ENCODE measurements at places on chromosomes 12 and 14.

- DNase-seq: no peak
These were observed 2.1 kb downstream of the VRTN start for GRCh38 chr14:74350211-74350927.

- no peak for DNase-seq
These were observed 22.7 kb downstream of the WIF1 start for GRCh38 chr12:65098364-65098763.

DNA sequence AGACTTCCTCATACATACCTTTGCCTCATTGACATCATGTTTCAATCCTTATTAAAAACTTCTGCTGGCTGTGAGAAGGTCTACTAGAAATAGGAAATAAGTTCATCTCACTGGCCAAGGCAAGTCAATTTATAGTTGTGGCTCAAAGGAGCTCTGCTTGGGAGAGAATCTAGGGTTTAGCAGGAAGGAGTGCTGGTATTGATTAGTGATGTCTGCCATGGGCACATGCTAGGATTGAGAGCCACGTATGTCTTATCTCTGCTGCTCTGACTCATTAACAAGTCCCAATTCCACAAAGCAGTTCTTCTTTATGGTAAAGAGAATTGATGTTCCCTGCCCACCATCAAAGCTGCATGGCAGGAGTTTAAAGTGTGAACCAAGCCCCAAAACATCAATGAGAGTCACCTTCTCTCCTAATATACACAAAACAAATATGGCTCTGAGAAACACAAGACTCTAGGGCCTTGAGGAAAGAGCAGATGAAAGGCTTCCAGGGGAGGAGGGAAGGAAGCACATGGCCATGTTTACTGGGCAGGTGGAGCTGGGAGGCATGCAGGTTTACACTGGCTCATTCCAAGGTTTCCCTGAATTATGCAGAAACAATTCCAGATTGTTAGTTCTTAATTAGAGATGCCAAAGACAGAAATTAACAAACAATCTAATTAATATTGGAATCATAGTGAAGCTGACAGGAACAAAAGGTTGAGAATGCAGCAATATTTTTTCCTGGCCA is 931.9 kb upstream of the TMEM132C start:
- no peak for DNase-seq

DNA sequence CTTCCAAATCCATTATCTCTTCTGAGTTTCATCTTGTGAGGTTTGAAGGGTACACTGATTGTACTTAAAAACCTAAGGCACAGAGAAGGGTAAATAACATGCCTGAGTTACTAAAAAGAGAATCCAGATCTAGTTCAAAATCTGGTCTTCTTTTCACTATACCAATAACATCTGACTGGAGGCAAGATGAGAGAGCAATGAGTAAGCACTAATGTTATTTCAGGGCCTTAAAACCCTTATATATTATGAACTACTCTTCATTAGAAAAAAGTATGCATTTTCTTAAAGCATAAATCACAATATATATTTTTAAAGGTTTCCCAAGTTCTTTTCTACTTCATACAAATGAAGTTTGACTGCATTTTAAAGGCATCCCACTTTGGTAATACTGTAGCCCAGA is 60.2 kb downstream of the GXYLT1 start:
- no peak for DNase-seq

DNA sequence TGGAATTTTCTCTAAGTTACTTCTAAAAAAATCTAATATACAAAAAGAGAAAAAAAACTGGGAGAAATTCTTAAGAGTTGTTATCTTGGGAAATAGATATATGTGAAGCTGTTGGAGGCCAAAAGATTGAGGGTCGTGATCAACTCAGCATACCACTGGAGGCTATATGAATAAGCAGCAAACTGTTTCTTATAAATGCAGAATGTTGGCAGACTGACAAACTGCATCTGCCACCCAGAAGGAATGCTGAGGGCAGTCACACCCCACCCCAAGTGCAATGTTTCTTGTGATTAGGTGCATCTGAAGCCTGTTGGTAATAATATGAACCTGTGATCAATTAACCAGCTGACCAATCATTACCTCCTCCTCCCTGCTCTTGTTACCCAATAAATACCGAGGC is 818.6 kb upstream of the MGAT4C start:
- no peak for DNase-seq

- DNase-seq: no peak
These were observed 5.3 kb downstream of the RNF212B start for GRCh38 chr14:23243066-23243465.

Measured in COR-L47 (cell line).